ENCODE measurements at places on chromosomes 5 and 9. TPM values are rescaled to one million over a fixed set of nuclear protein-coding genes. Genes with fewer than 3 reads are reported as not detected.
A peak's percentile ranks its signal among the peaks of the same experiment; 100 is the strongest.

GRCh38 chr9:136705564-136705963 lies 6.8 kb upstream of the DIPK1B start:
- no peak for DNase-seq

GRCh38 chr9:135908754-135909204 lies 1.4 kb upstream of the CAMSAP1 start:
- peak; percentile 21 for DNase-seq

DNA sequence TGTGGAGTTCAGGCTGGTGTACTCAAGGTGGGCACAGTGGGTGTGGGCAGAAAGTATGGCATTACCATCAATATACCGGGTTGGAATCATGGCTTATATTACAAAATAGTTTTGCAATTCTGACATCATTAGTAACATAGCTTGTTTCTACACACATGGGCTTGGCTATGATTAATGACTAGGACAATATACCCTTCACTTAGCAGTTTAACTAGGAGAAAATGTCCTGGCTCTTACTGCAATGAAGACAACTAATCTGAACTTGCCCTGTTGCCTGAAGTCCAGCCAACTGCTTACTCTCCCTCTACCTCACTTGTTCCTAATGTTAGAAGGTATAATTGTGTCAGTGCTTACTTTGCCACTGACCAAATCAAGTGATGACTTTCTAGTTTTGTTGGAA lies 612.5 kb downstream of the EFNA5 start:
- DNase-seq = no peak

LCN1 gene
- total RNA-seq = not detected

- DNase-seq = no peak
Observed at GRCh38 chr5:37112383-37112991, 136.7 kb downstream of the CPLANE1 start.

CCDC152 gene
- total RNA-seq = 1.5 TPM

DNA sequence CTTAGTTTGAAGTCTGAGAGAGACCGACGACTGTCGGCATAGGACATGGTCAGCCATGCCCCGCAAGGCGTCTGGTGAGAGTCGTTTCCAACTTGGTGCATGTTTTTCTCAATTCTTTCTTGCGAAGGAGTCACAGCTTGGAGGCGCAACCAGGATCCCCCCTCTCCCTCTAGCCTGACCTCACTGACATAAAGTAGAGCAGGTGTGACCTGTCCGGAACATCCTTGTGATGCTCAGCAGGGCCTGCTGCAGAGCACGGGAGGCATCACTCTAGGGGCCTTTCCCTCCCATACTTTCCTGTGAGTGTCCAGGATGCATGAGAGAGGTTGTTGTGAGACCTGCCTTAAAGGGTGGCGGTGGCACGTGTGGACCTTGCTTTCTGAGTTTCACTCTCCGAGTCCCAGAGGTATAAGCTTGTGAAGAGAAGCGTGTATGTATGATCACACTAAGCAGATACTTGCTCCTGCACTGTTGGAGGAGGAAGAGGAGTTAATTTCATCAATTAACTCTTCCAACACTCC lies 5.0 kb downstream of the TENT4A start:
- no peak for DNase-seq

GRCh38 chr9:77907585-77907984 lies 124.0 kb downstream of the GNAQ start:
- no peak for DNase-seq

GRCh38 chr5:153816870-153817269 lies 221.8 kb downstream of the FAM114A2 start:
- DNase-seq = peak; percentile 5

DNA sequence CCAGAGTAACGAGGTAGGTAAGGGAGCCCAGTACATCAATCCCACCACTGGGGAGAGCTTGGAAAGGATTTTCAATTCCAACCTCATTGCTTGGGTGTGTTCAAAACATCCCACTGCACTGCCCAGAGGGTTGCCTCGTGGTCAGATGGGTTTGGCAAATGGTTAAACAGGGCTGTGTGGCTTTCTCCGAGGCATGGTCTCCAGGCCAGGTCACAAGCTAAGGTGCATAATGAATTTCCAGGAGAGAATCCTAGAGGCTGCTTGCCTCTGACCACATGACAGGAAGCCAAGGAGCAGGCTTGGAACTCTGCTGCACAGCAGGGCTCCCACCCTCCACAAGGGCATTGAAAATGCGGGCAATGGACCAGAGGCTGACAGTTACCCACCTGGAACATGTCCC lies 51.6 kb downstream of the DAP start:
- DNase-seq = no peak

GRCh38 chr5:31120642-31120948 lies 72.9 kb upstream of the CDH6 start:
- DNase-seq = no peak

DNA sequence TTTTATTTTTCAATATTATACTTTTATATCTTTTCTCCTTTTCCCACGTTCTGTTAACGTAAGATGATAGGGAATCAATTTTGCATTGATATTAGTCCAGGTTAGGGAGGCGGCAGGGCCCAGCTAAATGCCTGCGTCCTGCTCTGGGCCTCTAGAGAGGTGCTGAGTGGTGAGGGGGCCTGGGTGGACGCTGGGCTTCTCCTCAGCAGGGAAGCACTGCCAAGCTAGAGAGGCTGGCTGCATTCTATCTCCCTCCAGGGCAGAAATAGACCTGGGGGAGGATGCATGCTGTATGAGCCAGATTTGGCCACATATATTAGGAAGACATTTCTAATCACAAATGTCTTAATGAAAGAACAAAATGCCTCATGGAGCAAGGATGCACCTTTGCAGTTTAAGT lies 43.6 kb upstream of the NKX2-5 start:
- no peak for DNase-seq

DNA sequence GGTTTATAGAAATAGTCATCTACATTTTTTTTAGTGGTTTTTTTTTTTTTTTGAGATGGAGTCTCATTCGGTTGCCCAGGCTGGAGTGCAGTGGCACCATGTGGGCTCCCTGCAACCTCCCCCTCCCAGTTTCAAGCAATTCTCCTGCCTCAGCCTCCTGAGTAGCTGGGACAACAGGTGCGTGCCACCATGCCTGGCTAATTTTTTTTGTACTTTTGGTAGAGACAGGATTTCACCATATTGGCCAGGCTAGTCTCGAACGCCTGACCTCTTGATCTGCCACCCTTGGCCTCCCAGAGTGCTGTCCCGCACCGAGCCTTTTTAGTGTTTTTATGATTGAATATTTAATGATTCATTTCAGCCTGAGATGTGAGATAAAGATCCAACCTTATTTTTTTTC lies 27.3 kb downstream of the ANKRD33B start:
- no peak for DNase-seq

MSANTD3 gene
- total RNA-seq = 20.2 TPM

All from adrenal gland (tissue), 19 donors.